ENCODE measurements at places on chromosomes 4 and X.

GRCh38 chr4:988726-989721 is 2.2 kb downstream of the IDUA start:
- DNase-seq = no peak

DNA sequence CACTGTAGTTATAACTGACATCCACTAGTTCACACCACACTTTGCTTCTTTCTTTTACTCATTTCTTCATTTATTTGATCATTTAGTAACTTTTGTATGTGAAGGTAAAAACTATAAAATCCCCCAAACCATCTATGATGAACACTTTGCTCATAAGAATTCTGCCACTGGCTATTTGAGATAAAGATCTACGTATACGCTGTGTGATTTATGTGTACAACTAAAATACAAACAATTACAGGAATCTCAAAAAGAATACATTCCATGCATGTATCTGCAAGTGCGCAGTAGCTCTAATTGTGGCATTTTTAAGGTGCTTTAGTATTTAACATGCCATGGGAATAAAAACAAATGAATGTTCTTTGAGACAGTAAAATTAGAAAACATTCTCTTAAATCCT is 156.9 kb upstream of the NAP1L5 start:
- DNase-seq = no peak

- no peak for DNase-seq
Measured at GRCh38 chr4:156837625-156838345, 133.8 kb downstream of the PDGFC start.

DNA sequence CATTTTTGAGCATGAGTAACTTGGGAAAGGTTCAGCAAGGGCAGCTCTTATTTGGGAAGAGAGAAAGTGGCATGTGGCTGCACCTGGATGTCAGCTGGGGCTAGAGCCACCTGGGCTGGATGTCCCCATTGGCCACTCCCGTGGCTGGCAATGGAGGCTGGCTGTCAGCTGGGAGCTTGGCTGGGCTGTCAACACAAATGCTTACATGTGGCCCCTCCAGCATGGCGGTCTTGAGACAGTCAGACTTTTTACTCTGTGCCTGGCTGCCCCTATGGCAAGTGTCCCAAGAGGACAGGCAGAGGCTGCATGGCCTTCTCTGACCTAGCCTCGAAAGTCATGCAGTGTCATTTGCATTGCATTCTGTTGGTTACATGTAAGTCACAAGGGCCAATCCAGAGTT is 99.6 kb downstream of the FAM53A start:
- no peak for DNase-seq

GRCh38 chrX:109684136-109684535 is 48.9 kb downstream of the ACSL4 start:
- DNase-seq = no peak

DNA sequence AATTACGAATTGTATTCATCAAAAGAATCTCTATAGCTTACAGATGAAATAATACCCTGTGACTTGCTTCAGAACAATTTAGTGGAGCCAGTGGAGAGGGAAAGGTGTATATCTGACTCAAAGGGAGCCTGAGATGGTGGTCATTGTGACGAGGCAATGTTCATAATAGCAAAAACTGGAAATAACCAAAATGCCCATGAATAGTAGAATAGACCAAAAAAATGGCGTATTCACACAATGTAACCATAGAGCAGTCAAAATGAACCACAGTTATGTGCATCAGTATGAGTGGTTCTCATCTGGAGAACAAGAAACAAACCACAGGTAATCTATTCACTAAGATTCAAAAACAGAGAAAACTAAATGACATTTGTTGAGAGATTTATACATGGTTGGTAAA is 125.3 kb upstream of the CLNK start:
- DNase-seq = no peak

- no peak for DNase-seq
Measured at GRCh38 chr4:70849291-70849690, 9.6 kb upstream of the GRSF1 start.

DNA sequence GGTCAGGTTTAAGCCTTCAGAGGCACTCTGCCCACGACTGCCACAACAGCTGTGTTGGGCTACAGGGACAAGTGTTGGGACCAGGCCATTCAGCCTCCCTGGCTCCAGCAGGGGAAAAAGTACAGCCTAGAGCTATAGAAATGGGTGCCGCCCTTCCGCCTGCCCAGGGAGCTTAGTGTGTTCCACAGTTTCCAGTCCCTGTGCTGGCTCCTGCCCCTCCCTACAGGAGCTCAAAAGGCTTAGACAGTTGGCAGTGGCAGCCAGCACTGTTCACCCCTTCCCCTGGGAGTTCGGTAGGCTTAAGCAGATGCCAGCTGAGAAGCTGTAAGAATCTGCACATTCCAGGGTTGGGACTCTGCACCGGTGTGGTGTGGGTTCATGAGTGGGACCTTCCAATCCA is 408.2 kb upstream of the INTU start:
- no peak for DNase-seq

DNA sequence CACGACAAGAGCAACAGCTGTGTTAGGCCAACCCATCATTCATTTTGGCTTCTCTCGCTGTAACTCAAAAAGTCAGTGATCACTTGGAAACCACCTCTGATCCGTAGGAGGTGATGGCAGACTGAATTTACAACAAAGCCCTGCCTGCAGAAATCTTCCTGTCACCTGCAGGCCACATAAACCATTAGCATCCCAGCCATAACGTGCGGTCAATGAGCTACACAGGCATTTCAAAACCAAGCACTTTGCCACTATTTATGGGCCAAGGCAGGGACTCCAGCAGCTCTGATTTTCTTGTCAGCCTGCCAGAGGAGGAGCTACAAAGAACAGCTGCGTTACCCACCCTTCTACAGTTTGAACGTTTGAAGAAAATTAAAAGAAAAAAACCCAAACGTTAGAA is 228.1 kb upstream of the PPARGC1A start:
- no peak for DNase-seq

DNA sequence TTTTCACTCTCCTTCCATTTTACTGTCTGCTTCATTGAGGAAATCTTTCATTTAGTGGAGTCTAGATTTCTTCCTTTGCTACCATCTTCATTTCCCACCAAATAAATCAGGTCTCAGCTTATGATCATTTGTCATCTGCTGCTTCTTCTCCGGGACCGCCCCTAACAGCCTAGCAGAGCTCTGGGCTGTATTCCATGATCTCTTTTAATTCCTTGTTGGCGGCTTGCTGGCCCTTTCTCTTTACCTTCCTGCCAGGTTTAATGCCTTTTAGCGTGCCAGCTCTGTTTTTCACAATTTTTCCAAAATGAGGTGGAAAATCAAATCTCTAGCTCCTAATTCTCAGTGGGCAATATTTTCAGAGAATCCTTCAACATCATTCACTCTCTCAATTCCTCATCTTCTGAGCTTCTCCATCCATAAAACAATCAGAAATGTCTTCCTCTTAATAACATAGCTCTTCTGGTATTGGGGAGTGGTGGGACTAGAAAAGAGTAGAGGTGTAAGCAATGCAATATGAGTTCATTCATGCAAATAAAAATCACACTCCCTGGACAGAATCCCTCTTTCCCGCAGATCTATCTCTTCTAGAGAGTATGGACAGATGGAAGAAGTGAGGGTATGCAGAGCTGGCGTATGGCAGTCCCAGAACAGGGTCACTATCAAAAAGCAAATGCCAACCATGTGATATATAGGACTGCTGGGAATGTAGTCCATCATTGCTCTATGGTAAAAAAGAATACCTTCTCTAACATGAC is 491.3 kb downstream of the KCNIP4 start:
- no peak for DNase-seq

- DNase-seq = no peak
Measured at GRCh38 chr4:102625232-102625930, 124.2 kb downstream of the NFKB1 start.
